ENCODE measurements at places on chromosomes 11 and 22.

DNA sequence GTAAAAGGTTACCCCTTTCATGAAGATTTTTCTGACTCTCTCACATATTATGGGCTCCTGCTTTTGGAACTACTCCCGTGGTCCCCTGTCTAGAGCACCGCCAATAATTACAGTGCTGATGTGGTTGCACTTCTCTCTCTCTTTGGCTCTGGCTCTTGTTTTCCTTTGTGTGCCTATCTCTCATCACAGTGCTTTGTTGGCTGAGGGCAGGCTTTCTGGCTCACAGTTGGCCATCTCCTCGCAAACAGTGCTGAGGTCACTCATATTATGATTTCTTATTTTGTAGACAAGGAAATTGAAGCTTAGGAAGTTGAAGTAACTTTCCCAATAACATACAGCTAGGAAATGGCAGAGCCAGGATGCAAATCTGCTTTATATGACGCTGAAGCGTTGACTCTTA is 192.5 kb downstream of the DDX10 start:
- DNase-seq = no peak

DNA sequence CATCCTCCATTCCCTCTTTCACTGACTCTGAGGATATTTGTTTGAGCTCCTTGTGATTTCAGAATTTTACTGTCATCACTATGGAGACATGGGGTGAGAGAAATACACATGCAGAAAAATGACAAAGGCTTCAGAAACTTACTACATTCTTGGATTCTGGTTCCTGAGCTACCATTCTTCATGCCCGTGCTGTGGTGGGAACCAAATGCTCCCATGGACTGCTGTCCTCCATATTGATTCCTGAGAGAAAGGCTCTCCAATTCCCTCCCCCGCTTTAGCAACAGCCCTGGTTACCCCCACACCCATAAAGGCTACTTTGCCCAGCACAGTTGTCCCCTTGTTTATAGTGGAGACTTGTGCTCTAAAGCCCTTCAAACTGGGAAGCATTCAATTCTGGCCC is 195.4 kb downstream of the RRAS2 start:
- no peak for DNase-seq

GRCh38 chr11:92829671-92830070 is 139.8 kb upstream of the MTNR1B start:
- no peak for DNase-seq

DNA sequence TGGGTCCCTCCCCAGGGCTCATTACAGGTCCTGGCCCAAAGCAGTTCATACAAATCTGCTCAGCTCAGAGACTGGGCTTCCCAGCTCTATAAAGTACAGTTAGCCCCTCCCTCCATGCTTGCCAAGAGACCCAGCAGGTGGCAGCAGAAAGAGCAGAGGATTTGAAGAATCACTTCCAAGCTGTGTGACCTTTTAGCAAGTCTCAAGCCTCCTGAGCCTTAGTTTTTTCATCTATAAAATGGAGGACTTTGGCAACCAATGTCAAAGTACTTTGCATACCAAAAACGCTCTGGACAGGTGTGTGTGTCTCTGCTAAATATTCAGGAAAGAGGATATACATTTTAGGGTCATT is 26.6 kb downstream of the RELT start:
- no peak for DNase-seq

DNA sequence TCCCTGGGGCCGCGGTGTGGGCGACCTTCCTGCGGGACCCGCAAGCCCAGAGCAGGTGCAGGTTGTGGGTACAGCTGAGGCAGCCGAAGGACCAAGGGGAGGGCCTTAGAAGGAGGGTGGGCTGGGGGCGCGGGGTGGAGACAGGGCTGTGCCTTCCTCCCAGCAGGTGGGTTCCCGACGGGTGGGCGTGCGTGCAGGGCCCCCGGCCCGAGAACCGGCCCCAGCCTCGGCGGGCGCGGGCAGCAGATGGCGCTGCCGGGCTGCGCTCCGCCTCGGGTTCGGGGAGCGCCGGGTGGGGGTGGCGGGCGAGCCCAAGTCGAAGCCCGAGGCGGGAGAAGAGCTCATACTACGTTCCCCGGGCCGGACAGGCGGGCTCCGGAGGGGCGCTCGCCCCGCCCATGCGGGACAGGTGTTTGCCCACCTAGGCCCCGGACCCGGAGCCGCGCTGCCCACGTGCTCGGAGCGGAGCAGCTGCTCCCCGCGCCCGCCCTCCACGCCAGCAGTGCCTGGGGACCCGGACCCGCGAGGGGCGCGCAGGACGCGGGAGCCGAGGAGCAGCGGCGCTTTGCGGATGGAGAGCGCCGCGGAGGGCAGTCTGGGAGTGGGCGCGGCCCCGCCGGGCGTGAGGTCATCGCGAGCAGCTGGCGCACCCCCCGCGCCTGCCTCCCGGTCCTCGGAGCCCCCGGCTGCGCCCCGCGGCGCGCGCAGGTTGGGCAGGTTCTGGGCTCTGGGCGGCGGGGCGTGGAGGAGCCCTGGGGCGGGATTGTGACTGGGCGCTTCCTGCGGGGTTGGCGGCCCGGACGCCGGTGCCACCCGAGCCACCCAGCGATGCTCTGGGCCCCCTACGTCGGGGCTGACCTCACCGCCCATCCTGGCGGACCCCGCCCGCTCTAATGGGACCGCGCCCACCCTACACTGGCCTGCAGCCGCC is 25.3 kb downstream of the DUSP8 start:
- DNase-seq = peak; percentile 20
